Cardiac atrium fibroblast (primary cell): ENCODE measurements at places on chromosomes 6 and 20. TPM values are rescaled to one million over a fixed set of nuclear protein-coding genes. Genes with fewer than 3 reads are reported as not detected.

The NOTCH4 gene
- total RNA-seq, result 4.2 and 5.0 TPM in 2 replicates

The GSTA5 gene
- total RNA-seq, result not detected in 2 replicates

The RIPK1 gene
- 13.4 and 16.0 TPM in 2 replicates for total RNA-seq

The NINL gene
- total RNA-seq, result 3.2 and 7.8 TPM in 2 replicates

The TRIM31 gene
- not detected in 2 replicates for total RNA-seq

The TOX2 gene
- total RNA-seq, result 9.2 and 17.9 TPM in 2 replicates

The HLA-DPA1 gene
- 1.4 and 1.6 TPM in 2 replicates for total RNA-seq

The SLC32A1 gene
- total RNA-seq, result not detected in 2 replicates

The BPIFA1 gene
- not detected in 2 replicates for total RNA-seq

The VEGFA gene
- total RNA-seq, result 219 and 255 TPM in 2 replicates

The GLP1R gene
- total RNA-seq, result not detected in 2 replicates

The TRAPPC3L gene
- total RNA-seq, result not detected in 2 replicates

The GFOD1 gene
- total RNA-seq, result 14.4 and 18.1 TPM in 2 replicates

The DTD1 gene
- 57.5 and 58.3 TPM in 2 replicates for total RNA-seq

The RIMS4 gene
- total RNA-seq, result not detected in 2 replicates

The OPRL1 gene
- 0.65 TPM in 1 of 2 replicates, not detected in the other for total RNA-seq

The LAMA4 gene
- total RNA-seq, result 172 and 211 TPM in 2 replicates

The BPHL gene
- 12.5 and 17.0 TPM in 2 replicates for total RNA-seq

The WFDC5 gene
- not detected in 2 replicates for total RNA-seq

The ANGPT4 gene
- total RNA-seq, result not detected in 2 replicates

The PRICKLE4 gene
- not detected in 2 replicates for total RNA-seq

The GUCA1A gene
- total RNA-seq, result not detected in 2 replicates

The RMND1 gene
- total RNA-seq, result 16.2 and 20.6 TPM in 2 replicates

The C2 gene
- total RNA-seq, result 0.97 and 2.2 TPM in 2 replicates

The PKIB gene
- 0.90 and 3.1 TPM in 2 replicates for total RNA-seq

The C20orf202 gene
- total RNA-seq, result not detected in 2 replicates

The TSPO2 gene
- total RNA-seq, result not detected in 2 replicates
